Coronary artery (tissue), 2 donors: ENCODE measurements at places on chromosomes 2 and 18.

DNA sequence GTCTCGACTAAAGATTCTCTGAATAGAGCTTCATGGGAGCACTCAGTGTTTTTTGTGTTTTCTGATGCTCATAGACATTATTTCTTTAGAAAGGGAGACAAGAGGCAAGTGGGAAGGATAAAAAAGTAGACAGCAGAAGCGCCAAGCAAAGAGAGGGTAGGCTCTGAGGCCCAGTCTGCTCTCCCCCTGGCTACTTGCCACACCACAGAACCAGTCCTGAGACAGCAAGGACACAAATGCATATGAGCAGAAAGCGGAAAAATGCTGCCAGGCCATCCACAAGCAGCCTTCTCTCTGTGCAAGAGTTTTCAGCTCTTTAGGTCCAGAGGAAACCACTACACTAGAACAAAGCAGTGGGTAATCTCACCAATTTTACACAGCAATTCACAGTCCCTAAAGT is 285.4 kb downstream of the ZNF521 start:
- DNase-seq = no peak

GRCh38 chr18:57095884-57096283 is 51.0 kb upstream of the BOD1L2 start:
- DNase-seq = no peak

- no peak for DNase-seq
Measured at GRCh38 chr2:69017080-69017479, 4.1 kb downstream of the ANTXR1 start.

- DNase-seq = no peak
Measured at GRCh38 chr2:20983844-20984243, 60.0 kb downstream of the APOB start.
